ENCODE measurements at places on chromosomes 7 and 10.

DNA sequence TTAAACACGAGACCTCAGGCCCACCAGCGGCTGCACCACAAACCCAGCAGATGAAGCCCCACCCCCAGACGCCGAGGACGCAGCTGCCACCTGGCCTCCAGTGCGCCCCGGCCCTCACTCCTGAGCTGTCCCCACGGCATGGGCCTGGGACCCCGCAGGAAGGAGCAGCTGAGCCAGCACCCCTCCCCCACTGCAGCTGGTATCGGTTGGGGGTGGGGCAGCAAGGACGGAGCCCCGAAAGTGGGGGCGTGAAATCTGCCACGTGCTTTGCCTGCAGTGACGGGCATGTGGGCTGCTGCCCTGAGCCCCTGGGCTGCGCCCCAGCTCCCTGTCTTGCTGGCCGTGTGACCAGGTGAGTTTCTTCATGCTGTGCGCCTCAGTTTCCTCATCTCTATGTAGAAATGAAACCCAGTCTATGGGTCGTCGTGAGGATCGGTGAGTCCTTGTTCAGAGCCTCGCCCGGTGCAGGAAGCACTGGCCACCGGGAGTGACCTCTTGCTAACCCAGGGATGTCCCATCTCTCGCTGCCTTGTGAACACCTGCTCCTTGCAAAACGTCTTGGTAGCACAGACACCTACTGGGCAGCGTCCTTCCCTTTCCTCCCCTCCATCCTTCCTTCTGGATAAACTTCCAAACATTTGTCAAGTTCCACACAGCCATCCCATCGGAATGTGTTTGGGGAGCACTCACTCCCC is 32.0 kb downstream of the CFAP46 start:
- DNase-seq: no peak

DNA sequence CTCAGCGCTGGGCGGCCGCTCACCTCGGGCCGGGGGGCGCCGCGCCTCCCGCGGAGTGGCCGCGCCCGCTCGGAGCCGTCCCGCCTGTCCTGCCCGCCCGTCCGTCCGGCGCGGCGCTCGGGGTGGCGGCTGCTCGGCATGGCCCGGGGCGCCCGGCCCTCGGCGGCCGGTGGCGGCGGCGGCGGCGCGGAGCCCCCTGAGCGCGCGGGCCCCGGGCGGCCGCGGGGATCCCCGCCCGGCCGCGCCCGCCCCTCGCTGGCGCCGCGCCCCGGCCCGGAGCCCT is 338 bp downstream of the SDK1 start:
- DNase-seq: no peak

GRCh38 chr10:11378835-11379234 is 232.6 kb downstream of the USP6NL start:
- DNase-seq: no peak

DNA sequence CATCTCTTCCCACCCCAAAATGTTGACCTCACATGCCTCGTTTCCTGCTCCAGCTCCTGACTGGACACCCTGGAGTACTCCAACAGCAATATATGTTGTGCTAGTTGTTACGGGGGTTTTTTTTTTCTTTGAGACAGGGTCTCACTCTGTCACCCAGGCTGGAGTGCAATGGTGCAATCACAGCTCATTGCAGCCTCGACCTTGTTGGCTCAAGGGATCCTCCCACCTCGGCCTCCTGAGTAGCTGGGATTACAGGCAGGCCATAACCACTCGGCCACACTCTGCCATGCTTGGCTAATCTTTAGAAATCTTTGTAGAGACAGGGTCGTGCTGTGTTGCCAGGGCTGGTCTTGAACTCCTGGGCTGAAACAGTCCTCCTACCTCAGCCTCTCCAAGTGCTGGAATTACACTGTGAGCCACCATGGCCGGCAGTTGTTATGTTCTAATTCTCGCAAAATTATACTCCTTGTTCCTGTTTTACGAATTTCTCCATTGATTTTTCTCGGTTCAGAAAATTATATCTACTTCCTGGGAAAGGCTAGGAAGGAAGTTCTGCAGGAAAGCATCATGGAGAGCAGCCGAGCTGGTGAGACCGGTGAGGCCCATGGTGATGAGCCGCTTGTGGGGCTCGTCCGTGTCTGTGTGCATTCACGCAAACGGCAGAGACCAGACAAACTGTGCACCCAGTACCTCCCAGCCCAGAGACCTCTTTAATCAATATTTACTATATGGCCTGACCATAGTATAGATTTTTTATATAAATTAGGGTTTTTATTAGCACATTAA is 52.4 kb upstream of the DNAJB6 start:
- no peak for DNase-seq

- peak; percentile 35 for DNase-seq
These were observed 74.0 kb upstream of the DGKI start for GRCh38 chr7:137920637-137921399.

GRCh38 chr10:103692952-103693811 is 162.2 kb downstream of the SH3PXD2A start:
- no peak for DNase-seq

DNA sequence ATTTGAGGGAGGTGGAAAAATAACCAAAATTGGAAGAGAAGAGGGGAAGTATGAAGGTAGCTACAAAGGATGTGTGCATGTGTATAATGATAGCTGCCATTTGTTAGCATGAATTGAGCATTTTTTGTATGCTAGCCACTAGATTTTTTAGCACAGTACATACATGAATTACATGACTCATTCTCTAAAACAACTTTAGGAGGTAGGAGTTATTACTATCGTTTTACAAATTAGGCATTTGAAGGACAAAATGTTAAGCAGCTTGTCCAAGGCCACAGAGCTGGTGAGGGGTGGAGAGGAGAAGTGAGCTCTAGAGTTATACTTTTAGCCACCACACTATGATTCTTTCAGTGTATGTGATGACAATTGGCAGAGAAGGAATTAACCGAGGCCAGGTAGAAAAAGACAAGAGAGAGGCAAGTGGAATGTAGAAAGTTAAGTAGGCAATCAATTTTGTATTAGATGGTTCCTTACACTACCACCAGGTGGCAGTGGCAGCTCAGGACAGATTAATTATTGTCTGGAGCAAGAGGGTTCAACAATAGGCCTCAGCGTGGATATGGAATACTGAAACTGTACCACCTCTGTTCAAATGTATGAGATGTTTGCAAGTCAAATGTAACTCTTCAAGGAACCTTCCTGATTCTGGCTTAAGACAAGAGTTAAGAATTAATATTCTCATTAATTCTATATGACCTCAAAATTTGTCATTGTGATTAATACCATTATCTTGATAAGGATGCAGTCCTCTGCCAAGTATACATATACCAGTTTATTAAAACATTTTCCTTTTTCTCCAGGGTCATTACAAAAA is 128.0 kb downstream of the MBL2 start:
- DNase-seq: peak; percentile 66

- DNase-seq: no peak
These were observed 24.2 kb upstream of the AQP1 start for GRCh38 chr7:30887464-30887872.

- no peak for DNase-seq
These were observed 452.1 kb downstream of the NXPH1 start for GRCh38 chr7:8885480-8886000.

- no peak for DNase-seq
These were observed 22.5 kb downstream of the AKR1E2 start for GRCh38 chr10:4848356-4849041.

GRCh38 chr10:18436902-18437301 is 214.5 kb downstream of the NSUN6 start:
- DNase-seq: no peak

GRCh38 chr7:37093257-37093656 is 355.4 kb downstream of the ELMO1 start:
- no peak for DNase-seq

- DNase-seq: no peak
These were observed 131.7 kb downstream of the DGKI start for GRCh38 chr7:137715121-137715520.

DNA sequence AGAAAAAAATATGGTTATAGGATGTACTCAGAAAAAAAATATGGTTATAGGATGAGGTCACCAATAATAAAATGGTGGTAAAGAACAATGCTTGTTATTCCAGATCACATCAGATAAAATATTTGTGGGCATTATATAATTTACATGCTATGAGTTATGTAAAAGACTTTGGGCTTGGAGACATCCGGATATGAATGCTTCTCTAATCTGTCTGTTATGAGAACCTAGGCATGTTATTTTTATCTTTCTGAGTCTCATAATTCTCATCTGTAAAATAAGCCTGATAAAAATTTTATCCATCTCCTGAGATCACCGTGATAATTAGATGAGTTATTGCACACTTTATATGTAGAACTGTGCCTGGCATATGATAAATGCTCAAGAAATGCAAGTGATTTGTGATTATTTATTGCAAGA is 37.8 kb downstream of the DKK1 start:
- DNase-seq: no peak

- DNase-seq: no peak
These were observed 648.2 kb downstream of the SDK1 start for GRCh38 chr7:3949242-3949640.

- no peak for DNase-seq
These were observed 26.9 kb upstream of the HHEX start for GRCh38 chr10:92662848-92663247.

Data from cardiac muscle cell (in vitro differentiated cells and primary cell).